ENCODE measurements at places on chromosomes 1 and 21.
A peak's percentile ranks its signal among the peaks of the same experiment; 100 is the strongest.

DNA sequence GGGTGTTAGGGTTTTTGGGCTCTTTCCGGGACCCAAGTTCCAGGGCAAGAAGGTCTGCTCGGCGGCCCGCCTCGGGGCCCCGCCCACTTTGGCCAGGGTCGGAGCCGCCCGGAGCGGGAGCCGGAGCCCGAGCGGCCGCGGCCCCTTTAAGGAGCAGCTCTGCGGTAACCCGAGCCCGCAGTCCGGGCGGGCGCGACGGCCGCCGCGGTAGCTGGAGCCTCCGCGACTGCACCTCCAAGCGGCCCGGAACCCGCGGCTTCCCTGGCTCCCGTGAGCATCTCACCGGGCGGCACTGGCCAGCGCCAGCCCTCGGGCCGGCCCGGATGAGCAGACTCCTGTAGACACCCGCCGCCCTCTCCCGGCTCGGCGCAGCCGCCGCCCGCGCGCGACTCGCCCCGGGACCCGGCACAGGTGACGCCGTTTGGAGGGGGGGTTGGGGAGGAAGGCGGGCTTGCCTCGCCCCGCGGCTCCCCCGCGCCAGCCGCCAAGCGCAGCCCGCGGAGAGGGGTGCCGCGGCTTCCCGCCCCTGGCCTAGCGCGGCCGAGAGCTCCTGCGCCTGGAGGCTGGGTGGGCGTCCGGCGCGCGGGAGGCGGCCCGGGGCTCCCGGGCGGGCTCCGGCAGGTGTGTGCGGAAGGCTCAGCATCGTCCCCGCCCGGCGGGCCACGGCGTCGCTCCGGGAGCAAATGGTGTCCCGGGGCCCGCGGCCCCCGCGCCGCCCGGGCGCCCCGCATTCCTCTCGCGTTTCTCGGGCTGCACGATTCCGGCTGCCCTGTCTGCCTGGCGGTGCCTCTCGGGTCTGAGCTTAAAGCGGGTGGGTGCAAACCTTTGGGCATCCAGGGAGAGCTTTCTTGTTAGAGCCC lies at the start of gene TLCD4:
TSS of gene TLCD4 (plus strand) at position 149 of the 860 bp plus-strand sequence. CDS start 26,547 bp downstream, outside the sequence.
- peak; percentile 75 for DNase-seq

- DNase-seq = no peak
These were observed 347.4 kb upstream of the B3GALT2 start for GRCh38 chr1:193533853-193534252.

GRCh38 chr1:170560681-170561285 lies 28.8 kb downstream of the GORAB start:
- DNase-seq = no peak

DNA sequence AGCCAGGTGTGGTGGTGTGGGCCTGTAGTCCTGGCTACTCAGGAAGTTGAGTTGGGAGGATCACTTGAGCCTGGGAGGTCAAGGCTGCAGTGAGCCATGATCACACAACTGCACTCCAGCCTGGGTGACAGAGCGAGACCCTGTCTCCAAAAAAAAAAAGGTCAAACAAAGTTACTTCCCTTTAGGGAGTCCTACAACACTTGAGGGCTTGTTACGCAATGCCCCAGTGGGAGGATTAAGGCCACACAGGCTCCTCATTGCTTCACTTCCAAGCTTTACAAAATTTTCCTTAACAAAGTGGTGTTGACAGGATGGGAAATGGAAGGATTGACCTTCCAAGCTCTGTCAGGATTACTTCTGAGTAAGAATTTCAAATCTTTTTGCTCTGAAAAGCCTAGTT lies 6.2 kb upstream of the EXTL1 start:
- DNase-seq = peak; percentile 59

DNA sequence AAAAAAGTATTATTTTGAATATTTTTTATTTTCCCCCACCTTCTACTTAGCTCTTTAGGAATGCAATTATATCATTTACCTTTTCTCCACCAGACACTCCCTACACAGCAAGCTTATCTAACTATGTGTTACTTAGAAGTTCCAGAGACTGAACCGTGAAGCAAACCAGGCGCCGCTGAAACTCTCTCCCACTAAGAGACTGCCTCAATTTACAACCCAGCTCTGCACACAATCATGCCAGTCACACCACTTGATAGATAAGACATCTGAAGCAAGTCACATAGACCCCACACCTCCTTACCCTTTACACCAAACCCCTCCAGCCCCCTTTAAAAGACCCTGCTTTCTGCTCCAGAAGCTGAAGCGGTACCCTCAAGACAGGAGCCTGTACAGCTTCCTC lies 245.5 kb downstream of the S1PR1 start:
- no peak for DNase-seq
